Activated CD4-positive, alpha-beta T cell treated with anti-CD3 and anti-CD28 coated beads for 24 hours (primary cell): ENCODE measurements at places on chromosomes 1 and 21.

DNA sequence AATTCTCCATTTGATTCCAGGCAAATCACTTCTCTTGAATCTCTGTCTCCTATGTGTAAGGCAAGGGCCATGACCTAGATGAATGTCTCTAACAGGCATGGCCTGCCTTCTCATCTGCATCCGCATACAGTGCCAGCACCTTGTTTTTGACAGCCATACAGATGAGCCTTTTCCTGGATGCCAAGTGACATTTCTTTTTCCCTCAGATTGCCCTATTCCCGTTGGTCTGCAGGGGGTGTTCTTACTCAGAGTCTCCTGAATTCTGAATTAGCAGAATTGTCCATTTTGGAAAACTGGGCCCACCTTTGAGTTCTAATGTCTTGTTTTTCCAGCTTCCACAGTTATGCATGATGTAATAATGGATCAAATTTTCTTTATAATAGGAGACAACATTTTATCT is 88.0 kb upstream of the ADAR start:
- DNase-seq, result no peak

GRCh38 chr1:221565711-221566110 is 176.2 kb downstream of the DUSP10 start:
- DNase-seq, result no peak

DNA sequence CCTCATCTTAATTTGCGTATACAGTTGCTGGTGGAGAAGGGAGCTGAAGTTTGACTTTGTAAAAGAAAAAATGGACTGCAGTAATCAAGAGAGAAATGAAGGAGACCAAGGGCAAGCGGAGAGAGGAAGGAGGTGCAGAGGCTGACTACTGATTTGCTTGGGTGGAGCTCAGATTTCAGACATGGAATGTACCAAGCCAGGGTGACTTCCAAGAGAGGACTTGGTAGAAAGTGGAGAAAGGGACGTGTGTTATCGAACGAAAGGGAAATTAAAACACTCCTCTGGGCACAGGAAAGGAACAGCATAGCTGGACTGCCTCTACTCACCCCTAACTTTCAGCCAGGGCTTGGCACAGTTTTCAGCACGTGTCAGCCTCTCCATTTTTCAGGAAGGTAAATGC is 15.1 kb upstream of the HEATR1 start:
- DNase-seq, result no peak

GRCh38 chr1:27161594-27161993 is 6.7 kb upstream of the SLC9A1 start:
- DNase-seq, result no peak

GRCh38 chr21:44820851-44821250 is 3.0 kb upstream of the SUMO3 start:
- no peak for DNase-seq

GRCh38 chr1:110407260-110408210 is at the start of gene LAMTOR5:
Gene LAMTOR5 (minus strand): TSS chr1:110407694. CDS start chr1:110407620, 74 bp downstream.
- peak; percentile 90 for DNase-seq

- no peak for DNase-seq
These were observed 34.6 kb upstream of the LHX8 start for GRCh38 chr1:75099581-75099980.

DNA sequence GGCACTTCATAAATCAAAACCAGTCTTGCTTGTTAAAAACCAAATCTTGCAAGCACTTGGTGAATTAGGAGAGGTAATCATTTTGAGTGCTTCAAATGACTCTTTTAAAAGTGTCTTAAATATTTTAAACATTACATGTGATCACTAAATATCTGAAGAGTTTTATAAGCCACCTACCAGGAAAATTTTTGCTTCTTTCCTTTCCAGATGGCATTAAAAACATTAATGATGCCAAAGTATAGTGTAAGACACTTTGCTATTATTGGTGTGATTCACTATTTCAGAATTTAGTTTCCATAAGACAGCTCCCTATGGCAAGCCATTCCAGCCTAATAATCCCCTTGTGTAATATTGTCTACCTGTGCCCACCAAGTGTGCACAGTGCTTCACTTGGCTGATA is 548.8 kb upstream of the ADAMTS5 start:
- DNase-seq, result no peak

GRCh38 chr1:43901196-43901961 is 32.2 kb upstream of the ARTN start:
- DNase-seq, result no peak

- no peak for DNase-seq
These were observed 16.3 kb downstream of the KIAA0040 start for GRCh38 chr1:175176246-175176645.

GRCh38 chr1:235843461-235843961 is 23.2 kb downstream of the LYST start:
- DNase-seq, result no peak

- DNase-seq, result no peak
These were observed 225.3 kb upstream of the B3GALT2 start for GRCh38 chr1:193411714-193412113.

- no peak for DNase-seq
These were observed 441.6 kb downstream of the OMA1 start for GRCh38 chr1:58104960-58105359.

DNA sequence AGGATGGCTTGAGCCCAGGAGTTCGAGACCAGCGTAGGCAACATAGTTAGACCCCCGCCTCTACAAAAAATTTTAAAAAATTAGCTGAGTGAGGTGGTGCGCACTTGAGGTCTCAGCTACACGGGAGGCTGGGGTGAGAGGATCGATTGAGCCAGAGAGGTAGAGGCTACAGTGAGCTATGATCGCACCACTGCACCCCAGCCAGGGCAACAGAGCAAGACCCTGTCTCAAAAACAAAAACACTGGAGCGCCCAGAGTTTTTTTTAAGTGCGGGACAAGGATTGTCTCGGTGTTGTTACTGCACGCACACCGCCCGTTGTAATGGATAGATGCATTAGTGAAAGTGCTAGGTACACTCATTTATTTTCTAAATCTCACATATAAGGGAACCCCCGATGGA is 37.1 kb downstream of the PIK3CD start:
- no peak for DNase-seq

GRCh38 chr1:88595355-88596002 is 88.6 kb upstream of the PKN2 start:
- DNase-seq, result no peak

GRCh38 chr1:76292418-76293184 is 218.1 kb downstream of the ST6GALNAC3 start:
- DNase-seq, result no peak

DNA sequence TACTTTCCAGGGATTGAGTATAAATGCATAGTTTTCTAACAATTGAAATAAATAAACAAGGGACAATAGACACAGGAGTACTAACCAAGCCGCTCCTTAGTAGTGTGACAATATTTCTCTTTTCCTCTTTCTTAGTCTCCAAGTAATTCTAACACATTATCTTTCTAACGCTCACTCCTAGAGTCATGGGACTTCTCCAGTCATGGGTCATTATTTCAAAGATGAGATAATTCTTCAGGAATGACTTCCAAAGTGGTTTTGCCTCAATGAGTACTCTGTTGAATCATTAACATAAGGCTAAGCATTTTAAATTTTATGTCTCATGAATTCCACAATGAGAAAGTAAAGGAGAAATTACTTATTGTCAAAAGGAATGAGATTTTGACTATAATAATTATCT is 605.8 kb upstream of the ADAMTS5 start:
- DNase-seq, result no peak

GRCh38 chr1:53308506-53308905 is 19.4 kb downstream of the LRP8 start:
- no peak for DNase-seq

GRCh38 chr1:43705982-43706597 is 1.2 kb upstream of the ST3GAL3 start:
- DNase-seq, result no peak

GRCh38 chr1:2597441-2598328 is 11.1 kb downstream of the PRXL2B start:
- DNase-seq, result no peak

DNA sequence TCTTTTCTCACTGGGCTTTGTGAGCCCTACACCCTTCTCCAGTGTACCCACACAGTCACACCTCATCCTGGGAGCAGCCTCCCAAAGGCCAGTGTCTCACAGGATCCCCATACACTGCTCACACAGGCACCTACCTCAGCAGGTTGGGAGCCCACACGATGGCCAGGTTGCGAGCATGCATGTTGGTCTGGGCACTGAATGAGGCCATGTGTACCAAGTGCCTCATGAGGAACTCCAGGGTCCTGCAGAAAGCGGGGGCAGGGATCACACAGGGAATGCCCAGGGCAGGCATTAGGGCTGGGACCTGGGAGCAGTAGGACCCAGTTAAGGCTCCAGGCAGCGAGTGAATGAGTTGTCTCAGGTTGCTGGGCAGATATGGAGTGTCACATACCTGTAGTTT is 8.5 kb upstream of the USF1 start:
- DNase-seq, result no peak

GRCh38 chr1:54460861-54461387 is 54.7 kb upstream of the SSBP3 start:
- DNase-seq, result no peak

DNA sequence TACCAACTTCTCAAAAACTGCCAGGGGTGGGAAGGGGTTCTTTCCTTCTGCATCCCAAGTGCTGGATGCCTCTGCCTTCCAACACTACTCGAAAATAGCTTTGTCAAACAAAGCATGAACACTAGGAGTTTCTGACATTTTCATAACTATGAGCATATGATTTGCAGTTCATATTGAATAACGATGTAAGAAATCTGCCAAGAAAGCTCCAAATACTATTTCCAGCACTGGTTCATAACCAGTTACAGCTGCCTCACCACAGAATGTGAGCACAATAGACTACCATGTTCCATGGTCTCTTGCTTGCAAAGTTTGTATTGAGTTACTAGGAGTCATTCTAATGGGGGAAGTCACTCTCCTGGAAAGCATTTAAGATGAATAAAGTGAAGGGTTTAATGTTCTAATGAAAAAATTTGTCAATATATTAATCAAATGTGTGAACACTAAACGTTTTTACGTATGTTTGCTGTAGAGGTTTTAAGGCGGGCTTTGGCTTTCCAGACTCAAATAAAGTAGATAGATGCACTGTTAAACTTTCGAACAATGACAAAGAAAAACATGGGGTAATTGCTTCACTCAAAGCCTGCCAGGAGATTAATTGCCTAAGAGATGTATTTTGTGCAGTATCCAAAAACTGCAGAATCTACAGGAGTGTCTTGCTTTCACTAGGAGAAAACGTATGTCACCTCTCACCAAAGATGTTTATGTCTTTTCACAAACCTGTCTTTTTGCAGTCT is 78.6 kb upstream of the UBE2U start:
- DNase-seq, result no peak

DNA sequence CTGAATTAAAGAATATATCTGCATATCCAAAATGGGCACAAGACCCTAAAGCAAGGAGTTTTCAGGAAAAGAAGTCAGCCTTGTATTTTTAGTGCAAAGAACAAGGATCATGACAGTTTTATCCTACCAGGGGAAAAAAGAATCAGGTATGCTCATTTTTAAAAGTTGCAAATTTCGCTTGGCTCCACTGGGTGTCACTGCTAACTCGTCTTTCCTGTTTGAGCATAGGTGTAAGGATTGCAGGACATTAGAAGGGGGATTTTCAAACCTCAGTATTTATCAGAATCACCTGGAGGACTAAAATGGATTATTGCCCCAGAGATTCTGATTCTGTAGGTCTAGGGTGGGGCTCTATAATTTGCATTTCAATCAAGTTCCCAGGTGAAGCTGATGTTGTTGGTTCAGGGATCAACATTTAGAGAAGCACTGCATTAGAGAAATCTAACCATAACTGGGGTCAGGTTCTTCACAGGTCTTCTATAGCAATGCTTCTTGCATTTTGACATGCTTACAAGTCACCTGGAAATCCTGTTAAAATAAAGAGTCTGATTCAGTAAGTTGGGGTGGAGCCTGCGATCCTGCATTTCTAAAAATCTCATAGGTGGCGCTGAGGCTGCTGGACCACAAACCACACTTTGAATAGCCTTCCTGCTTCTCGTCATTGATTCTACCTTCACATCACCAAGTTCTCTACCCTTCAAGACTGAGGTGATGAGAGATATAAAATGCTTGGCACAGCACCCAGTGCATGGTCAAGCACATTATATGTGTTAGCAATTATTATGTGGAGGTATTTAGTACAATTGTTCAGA is 39.6 kb downstream of the NUF2 start:
- no peak for DNase-seq

- no peak for DNase-seq
These were observed 37.1 kb downstream of the CCN1 start for GRCh38 chr1:85617633-85618100.

- DNase-seq, result no peak
These were observed 72.7 kb upstream of the FAM20B start for GRCh38 chr1:178953034-178953433.

DNA sequence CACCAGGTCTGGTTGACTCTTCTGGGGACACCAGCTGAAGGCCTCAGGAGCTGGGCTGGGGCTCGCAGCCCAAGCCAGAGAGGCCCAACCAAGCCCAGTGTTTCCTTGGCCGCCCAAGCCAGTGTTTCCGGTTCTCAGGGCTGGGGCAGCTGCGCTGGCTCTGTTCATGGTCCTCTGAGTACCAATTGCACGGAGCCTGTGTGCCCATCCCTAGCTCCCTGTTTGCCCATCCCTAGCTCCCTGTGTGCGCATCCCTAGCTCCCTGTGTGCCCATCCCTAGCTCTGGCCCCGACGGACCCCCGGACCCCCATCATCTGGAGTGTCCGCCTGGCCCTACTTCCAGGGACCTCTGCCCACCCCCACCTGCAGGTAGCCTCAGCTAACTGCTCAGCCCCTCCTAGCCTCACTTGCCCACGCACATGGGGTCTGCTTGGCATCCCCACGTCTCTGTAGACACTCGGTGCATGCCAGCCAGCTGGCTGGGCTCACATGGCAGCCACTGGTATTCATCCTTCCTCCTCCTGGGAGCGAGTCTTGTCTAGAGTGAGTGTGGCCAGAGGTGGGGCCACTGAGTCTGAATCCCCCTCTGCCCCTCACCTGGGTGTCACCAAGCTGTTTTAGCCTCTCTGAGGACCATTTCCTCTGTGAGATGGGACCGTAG is 64.0 kb downstream of the WNT9A start:
- DNase-seq, result no peak

- DNase-seq, result no peak
These were observed 2.0 kb upstream of the OLIG2 start for GRCh38 chr21:33023574-33024200.

- no peak for DNase-seq
These were observed 4.3 kb downstream of the INSRR start for GRCh38 chr1:156854634-156855033.

- no peak for DNase-seq
These were observed 524.1 kb downstream of the PTBP2 start for GRCh38 chr1:97245682-97246081.

GRCh38 chr1:46903481-46903880 is 37.8 kb downstream of the CYP4A11 start:
- no peak for DNase-seq

GRCh38 chr1:160024195-160024905 is 7.4 kb downstream of the PIGM start:
- DNase-seq, result no peak

DNA sequence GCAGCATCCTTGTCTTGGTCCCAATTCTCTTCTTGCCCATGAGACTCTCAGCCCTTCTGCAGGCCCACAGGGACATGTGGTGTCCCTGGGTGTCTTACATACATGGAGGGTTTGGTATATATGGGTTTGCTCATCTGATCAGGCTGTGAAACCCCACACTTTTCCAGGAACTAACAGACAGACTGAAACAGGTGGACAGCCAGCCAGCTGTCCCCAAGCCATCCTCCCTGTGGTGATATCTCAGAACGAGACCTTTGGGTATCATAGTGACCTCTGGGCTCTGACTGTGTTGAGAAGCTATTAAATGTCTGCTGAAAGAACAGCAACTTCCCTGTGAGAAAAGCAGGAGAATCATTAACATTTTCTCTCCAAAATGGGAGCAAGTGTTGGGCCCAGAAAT is 115.5 kb upstream of the PAXBP1 start:
- DNase-seq, result no peak
